Vagina (tissue), 2 donors: ENCODE measurements at places on chromosomes 1 and 21.

DNA sequence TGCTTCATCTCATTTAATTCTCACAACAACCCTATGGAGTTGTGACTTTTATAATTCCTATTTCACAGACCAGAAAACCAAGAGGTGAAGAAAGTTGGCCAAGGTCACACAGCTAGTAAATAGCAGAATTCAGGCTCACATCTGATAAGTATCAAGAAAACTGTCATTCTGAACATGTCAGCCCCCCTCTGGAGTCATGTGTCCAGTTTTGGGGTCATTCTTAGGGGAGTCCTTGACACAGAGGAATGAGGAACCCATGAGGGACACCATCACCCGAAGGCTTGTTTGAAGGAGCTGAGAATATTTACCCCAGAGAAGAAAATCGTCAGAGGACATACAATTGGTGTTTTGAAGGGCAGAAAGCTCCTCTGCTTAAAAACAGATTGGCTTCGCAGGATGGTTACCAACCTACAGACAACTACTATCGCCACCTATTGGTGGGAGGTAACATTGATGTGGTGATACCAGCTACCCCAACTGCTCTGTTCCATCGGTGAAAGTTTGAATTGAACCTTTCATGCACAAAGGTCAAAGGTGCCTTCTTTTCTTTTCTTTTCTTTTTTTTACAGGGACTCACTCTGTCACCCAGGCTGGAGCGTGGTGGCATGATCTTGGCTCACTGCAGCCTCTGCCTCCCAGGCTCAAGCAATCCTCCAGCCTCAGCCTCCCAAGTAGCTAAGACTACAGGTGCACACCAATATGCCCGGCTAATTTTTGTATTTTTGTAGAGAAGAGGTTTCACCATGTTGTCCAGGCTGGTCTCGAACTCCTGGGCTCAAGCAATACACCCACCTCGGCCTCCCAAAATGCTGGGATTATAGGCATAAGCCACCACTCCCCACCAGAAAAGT, 31.3 kb downstream of the NCMAP start:
- DNase-seq: no peak

DNA sequence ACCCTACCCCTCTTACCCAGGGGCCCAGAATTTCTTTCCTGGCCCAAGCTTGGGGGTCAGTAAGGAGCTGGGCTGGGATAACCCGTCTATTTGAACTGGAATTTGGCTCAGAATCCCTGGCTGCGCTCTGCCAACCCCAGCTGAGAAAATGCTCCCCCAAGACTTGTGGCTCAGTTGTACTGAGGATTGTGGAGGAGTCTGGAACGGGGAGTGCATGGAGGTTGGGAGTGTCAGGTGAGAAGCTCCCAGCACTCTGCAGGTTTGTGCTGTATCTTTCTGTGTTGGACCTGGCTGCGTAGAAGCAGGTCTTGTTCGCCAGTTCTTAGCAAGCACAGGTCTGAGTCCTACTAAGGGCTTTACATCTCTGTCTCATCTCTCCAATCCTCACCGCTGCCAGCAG, 1.6 kb downstream of the TCEA3 start:
- no peak for DNase-seq

- no peak for DNase-seq
Observed at GRCh38 chr1:154556422-154556821, 2.0 kb downstream of the UBE2Q1 start.

DNA sequence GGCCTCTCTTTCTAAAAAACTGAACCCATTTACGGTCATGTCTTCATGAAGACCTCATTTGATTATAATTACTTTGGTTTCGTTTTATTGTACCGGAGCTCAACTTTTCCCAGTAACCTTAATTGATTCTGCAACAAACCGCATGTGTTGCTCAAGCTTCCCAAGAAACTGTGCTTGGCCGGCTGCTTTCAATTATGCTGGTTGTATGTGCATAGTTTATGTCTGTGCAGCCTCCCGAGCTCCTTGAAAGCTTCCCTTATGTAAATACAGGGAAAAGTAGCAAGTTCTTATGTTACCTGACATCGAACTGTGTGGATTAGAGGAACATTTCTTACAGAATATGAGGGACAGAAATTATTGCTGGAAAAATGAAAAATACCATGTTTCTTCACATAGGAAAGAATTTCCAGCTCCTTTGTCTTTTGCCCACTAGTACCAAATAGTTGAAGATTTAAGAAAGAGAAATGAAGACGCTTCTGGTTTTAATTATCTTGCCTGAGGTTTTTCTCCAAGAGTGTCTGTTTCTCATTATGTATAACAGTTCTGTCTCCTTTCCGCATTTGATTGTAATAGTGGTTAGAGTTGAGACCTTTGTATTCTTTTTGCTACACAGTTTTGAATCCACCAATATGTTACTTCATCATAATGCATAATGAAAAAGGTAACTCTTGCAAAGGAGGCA, 2.1 kb downstream of the VCAM1 start:
- DNase-seq: no peak

GRCh38 chr1:11558276-11558675, 79.3 kb downstream of the DISP3 start:
- DNase-seq: no peak

GRCh38 chr1:15002325-15002724, 151.2 kb upstream of the TMEM51 start:
- no peak for DNase-seq

GRCh38 chr1:193013005-193013404, 46.2 kb downstream of the UCHL5 start:
- DNase-seq: no peak

DNA sequence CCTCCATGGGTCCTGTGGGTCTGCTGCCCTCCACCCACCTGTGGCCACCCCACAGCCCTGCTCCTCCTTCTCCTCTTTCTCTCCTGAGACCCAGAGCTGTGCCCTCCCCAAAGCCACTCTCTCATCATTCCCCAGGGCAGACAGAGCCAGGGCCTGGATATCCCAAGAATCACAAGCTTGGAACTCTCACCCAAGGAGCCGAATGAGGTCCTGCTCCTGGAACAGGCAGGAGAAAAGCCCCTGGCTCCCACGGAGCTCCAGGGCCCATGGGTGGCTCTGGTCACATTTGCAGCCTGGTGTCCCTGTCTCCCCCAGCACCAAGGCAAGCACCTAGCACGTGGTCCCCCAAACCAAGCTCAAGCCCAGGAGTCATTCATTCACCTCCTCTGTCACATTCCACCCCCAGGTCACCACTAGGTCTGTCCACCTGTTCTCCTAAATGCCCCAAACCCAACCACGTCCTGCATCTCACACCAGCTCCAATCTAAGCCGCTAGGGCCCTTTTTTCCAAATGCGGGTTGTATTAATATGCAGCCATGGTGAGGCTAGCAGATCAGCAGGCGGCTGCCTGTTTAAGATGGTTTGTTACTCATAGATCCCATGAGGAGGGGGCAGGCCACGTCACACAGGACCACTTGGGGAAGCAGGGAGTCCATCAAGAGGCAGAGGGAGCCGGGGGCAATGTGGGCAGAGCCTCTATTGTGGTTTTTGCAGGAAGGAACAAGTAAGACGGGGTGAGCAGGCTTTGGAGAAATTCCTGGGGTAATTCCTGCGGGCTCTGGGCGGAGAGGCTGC, 215.5 kb upstream of the VAMP3 start:
- no peak for DNase-seq

- no peak for DNase-seq
Observed at GRCh38 chr21:21631961-21632360, 633.8 kb downstream of the NCAM2 start.

DNA sequence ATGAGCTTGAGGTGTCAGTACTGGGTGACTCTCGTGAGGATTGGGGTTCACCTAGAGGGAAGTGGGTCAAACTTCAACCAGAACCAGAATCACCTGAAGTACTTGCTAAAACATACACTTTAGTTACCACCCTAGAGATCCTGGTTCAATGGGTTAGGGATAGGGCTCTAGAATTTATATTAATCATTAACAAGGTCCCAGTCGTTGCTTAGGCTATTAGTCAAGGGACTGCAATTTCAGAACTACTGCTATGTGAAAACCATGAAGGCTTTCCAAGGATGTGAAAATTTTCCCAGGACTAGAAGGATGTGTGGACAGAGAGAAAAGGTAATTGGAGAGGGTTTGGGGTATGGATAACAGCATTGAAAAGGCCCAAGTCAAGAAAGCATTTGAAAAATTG, 162.6 kb downstream of the GRIK1 start:
- no peak for DNase-seq

DNA sequence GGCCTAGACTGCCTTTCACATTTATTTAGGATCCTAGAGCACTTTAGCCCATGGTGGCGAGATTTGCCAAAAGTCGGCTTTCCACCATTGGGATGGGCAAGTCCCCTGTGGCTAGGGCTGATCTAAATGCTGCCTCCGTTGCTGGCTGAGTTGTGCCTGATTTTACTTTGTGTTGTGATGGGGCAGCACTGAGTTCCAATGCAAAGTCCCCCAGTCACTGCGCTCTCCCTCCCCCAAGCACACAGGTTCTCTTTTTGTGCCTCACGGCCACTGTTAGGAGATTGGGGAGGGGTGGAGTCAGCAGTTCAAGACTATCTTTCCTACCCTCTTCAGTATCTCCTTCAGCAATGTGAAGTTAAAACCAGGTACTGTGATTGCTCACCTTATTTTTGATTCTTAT, 66.7 kb upstream of the COX20 start:
- DNase-seq: no peak

GRCh38 chr1:194293851-194294405, 1107.5 kb upstream of the B3GALT2 start:
- no peak for DNase-seq

DNA sequence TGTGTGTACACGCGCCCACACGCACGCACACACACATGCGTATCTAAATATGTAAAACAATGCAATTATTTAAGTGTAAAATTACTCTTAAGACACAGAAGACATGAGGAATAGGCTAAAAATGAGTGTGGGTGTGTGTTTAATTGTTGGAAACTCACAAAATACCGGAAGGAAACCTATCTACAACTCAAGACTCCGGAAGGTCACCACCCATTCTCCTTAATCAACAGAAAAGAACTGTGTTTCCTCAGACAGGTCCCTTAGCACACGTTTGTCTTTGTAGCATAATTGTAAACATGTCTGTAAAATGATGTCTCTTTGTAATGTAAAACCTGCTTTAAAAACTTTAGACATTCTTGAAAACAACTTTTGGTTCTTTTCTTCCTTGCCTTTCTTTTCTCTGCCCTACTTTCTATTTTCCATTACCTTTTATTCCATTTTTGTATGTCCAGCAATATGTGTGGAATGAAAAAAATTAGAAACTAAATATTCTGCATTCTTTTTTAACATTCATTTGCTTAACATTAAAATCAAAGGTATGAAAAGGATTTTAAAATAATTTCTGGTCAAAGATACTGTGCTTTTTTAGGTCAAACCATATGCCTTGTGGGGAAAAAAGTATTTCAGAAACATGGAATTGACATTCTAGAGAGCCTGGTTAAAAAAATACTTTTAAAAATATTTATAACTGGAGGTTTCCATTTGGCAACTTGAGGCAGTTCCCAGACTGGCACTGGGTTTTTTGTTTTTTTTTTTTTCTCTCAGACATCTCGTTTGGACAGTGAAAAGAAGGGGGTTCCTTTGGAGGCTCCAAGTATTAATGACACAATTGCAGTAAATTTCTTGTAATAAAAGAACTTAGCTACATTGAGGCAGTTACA, 46.2 kb downstream of the ATP5PF start:
- no peak for DNase-seq

DNA sequence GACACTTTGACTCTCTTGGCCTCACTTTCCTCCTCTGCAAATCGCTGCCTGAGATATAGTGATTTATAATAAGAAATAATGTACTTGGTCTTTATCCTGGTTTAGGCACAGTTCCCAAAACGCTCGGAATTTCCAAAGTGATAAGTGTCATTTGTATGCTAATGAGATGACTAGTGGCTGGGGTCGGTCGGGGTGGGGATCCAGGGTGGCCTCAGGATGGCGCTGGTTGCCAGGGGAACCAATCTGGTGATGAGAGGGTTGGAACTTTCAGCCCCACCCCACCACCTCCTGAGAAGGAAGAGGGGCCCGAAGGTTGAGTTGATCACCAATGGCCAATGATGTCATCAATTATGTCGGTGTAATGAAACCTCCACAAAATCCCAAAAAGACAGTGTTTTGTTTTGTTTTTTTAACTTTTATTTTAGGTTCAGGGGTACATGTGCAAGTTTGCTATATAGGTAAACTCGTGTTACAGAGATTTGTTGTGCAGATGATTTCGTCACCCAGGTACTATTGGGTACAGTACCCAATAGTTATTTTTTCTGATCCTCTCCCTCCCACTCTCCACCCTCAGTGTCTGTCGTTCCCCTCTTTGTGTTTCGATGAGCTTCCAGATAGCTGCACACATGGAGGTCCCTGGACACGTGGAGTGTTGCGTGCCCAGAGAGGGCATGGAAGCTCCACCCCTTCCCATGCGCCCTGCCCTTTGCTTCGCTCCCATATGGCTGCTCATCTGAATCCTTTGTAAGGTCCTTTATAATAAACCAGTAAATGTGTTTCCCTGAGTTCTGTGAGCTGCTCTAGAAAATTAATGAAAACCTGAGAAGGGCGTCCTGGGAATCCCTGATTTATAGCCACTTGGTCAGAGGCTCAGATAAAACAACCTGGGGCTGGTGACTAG, 97.2 kb downstream of the KCNN3 start:
- DNase-seq: no peak

DNA sequence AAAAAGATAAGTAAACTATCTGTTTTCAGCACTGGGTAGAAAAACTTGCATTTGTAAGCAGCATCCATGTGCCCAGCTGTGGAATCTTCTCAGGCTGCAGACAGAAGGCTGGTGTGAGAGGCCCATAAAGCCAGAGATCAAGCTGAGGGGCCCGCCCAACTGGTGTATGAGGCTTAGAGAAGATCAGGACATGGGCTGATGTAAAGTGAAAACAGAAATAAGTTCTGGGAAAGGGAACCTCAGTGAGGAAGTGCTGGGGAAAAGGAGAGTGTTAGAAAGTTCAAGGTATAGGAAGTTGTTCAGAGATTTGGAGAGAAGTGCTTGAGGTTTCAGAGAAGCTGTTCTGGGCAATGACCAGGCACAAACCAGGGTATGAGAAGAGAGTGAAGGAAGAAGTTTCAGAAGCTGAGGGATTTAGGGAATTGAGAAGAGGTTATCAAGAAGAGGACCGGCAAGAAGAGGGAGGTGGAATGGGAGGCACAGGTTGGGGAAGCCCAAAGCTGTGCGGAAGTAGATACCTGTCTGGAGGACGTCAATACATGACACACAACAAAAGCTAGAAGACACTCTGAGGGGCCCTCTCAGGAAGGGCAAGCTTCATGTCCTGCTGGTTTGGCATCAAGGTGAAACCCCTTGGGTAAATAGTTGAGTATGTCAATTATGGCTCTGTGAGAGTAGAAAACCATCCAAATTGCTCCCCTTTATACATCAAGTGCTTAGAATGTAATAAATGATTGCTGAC, 2.7 kb upstream of the CD5L start:
- DNase-seq: no peak

GRCh38 chr1:54889132-54889725, 2.2 kb upstream of the DHCR24 start:
- no peak for DNase-seq
